ENCODE measurements at places on chromosomes 3 and 15. TPM values are rescaled to one million over a fixed set of nuclear protein-coding genes. Genes with fewer than 3 reads are reported as not detected.

Gene CNTN3
- 0.96 TPM for total RNA-seq

DNA sequence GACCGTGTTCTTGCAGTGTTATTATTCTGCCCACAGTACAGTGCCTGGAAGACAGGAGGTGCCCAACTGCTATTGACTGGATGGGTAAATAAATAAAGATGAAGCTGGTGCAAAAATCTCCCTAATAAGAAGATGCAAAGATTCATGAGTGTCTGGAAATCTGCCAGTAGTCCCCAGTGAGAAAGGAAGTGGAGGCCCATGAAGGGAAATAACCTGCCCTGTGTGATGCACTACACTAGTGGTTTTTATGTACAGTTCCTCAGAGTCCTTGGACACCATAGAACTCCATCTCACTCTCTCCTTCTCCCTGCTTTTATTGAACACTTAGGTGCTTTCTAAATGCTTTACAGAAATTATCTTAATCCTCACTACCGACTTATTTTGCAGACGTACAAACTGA, 8.3 kb upstream of the SUCLG2 start:
- no peak for DNase-seq

DNA sequence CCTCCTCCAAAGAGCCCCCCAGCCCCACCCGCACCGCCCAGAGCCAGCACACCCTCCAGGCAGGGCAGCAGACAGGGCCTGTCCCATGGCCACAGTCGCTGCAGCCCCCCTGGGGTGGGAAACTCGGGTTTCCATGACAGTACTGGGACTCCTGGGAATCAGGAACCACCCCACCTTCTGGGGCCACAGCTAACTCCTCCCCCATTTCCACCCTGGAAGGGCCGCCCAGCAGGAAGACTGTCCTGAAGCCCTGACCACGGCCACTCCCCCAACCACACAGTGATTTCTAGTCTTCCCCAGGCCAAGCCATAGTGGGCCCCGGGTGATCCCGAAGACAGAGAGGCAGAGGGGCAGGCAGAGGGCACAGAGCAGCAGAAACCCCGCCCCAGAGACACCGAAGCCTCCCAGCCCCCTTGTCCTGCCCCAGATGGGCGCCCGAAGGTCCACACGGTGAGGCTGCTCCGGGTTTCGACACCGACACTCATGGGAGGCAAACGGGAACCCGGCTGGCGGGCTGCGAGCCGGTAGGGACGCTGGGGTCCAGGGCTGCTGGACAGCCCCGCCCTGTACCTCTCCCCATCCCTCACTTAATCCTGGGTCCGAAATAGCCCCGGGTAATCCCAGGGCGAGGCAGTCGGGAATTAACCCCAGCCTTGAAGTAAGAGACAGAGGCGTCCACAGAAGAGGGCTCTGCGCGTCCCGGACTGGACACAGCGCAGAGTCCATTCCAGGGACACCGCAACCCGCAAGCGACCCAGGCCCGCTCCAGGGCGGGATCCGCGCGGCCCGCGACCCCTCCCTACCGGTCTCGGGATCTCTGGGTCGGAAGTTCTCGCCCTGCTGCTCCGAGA, 138.4 kb downstream of the NUP210 start:
- peak; percentile 20 for DNase-seq

DNA sequence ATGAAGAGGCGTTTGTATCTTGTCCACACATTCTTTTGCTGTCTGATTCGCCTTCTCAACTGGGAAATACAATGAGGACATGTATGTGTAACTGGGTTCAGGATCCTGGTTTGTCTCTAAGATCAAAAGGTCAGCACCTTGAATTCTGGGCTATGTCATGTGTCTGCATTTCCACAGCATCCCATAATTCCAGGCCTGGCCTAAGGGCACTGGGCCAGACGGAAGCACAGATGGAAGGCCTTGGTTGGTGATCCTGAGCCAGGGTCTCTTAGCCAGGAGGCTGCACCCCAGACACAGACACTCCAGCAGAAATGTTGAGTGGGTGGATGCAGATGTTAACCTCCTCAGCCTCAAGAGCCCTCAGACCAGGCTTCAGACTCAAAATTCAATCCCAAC, 23.7 kb upstream of the HERC1 start:
- no peak for DNase-seq

DNA sequence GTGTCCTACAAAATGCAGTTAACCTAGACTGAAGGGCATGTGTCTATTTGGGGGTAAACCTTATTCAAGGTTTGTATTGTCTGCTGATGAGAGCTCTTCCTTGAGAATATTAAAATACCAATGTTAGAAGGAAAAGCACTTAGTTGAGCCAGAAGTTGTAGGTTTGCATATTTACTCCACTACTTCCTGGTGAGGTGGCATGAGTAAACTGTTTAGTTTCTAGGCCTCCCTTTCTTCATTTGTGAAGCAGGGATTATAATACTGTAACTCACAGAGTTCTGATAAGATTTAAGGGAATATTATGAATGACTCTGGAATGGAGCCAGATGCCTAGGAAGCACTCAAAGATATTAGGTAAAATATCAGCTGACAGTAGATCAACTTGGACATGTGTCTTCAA, 46.7 kb downstream of the CD200R1L start:
- DNase-seq, result no peak

GRCh38 chr3:56702490-56703315, 19.6 kb upstream of the TASOR start:
- peak; percentile 81 for DNase-seq

Gene CPN2
- total RNA-seq, result not detected

Gene CCDC33
- total RNA-seq, result 3.4 TPM

Gene CKMT1A
- 3.6 TPM for total RNA-seq

DNA sequence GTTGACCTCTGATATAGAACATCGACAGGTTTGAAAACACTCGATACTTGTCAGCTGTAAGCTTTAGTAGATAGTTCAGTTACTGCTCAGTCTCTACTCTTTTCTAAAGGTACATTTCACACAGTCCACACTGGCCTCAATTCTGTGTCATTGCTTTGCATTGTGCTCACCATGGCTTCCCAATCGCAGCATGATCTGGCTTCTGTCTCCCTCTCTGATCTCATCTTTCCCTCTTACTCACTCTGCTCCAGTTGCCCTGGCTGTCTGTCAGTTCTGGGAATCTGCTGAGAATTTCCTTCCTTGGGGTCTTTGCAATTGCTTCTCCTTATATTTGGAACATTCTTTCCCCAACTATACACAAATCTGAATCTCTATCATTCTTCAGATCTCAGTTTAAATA, 80.6 kb downstream of the GTF2E1 start:
- no peak for DNase-seq

- peak; percentile 32 for DNase-seq
Observed at GRCh38 chr15:92393071-92393979, at the start of gene ST8SIA2. Gene ST8SIA2 (plus strand): TSS chr15:92393881. CDS start chr15:92394065, 184 bp downstream.

- no peak for DNase-seq
Observed at GRCh38 chr3:130640027-130640426, 106.6 kb downstream of the PIK3R4 start.

Gene APOD
- total RNA-seq, result not detected

Gene MASP1
- 7.2 TPM for total RNA-seq

DNA sequence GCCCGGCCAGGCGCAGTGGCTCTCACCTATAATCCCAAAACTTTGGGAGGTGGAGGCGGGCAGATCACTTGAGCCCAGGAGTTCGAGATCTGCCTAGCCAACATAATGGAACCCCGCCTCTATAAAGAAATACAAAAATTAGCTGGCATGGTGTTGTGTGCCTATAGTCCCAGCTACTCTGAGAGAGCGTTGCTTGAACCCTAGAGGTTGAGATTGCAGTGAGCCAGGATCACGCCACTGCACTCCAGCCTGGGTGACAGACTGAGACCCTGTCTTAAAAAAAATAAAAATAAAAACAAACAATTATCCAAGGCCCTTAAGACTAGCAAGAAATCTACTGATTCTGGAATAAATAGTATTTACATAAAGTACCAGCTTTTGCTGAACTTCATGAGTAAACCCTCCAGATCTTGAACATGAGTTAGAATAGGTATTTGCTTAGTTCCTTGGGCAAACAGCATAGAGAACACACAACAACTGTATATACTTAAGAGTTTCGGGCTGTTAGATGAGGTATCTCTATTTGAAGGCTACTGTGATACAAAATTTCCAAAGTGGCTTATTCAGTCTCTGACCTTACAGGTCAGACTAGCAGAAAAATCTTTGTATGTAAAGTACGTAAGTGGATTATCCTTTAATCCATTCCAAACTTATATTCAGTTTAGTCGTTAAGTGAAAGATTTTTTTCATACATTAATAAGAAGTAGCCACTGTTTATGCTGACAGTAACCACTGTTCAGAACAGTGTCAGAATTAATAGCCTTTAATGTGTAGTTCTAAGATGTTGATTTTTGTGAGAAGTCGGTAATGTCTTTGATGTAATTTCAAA, 171.1 kb upstream of the CGNL1 start:
- DNase-seq, result no peak

- no peak for DNase-seq
Observed at GRCh38 chr3:11907667-11908660, 61.3 kb upstream of the TAMM41 start.

- DNase-seq, result no peak
Observed at GRCh38 chr3:14396031-14396692, 6.2 kb upstream of the SLC6A6 start.

DNA sequence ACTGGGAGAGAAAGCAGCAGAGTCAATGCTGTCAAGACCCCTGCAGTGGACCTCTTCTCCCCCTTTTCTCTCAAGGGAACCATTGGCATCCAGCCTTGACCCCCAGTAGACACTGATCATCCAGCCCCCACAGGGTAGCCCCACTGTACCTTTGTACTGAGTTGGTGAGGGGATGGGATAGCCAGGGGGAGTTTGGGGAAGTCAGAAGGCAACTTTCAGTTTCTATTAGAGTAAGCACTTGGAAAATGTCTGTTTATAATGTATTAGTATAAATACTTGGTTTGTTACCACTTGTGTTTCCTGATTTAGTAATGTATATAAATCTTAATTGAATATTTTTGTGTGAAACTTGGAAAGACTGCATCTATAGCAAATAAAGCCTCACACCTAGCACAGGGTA, 25.0 kb downstream of the DAG1 start:
- DNase-seq, result no peak

Gene ADAMTS7
- total RNA-seq, result 2.4 TPM

GRCh38 chr3:183641882-183642281, 6.5 kb downstream of the KLHL24 start:
- DNase-seq, result no peak

Gene GP9
- 3.6 TPM for total RNA-seq

Gene MFAP1
- total RNA-seq, result 12.0 TPM

Gene THSD4
- 9.1 TPM for total RNA-seq

GRCh38 chr3:136093771-136094170, 102.4 kb downstream of the MSL2 start:
- no peak for DNase-seq

DNA sequence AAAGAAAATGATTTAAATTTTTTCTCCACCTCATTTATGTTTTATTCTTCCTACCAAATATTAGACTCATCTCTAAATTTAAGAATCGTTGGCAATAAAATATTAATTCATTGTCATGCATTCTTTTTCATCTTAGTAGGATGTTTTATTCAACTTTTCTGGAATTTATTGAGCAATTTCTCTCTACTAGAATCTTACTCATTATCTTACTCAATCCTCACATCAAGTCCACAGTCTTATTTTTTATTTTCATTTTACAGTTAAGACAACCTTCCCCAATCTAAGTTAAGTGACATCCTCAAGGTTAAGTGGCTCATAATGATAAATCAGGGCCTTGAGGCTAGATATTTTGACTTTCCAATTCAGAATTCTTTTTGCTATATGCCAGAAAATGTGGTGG, 15.9 kb upstream of the ALDH1A2 start:
- no peak for DNase-seq

- DNase-seq, result peak; percentile 7
Observed at GRCh38 chr3:181943285-181943684, 231.6 kb downstream of the SOX2 start.

GRCh38 chr3:149382101-149382467, 4.6 kb upstream of the TM4SF1 start:
- peak; percentile 67 for DNase-seq

Gene COPS2
- total RNA-seq, result 156 TPM

Gene APH1B
- 28.9 TPM for total RNA-seq

Gene CATSPER2
- total RNA-seq, result 6.3 TPM

Gene CSNK1G1
- total RNA-seq, result 23.6 TPM

Gene ARMC8
- total RNA-seq, result 81.1 TPM

DNA sequence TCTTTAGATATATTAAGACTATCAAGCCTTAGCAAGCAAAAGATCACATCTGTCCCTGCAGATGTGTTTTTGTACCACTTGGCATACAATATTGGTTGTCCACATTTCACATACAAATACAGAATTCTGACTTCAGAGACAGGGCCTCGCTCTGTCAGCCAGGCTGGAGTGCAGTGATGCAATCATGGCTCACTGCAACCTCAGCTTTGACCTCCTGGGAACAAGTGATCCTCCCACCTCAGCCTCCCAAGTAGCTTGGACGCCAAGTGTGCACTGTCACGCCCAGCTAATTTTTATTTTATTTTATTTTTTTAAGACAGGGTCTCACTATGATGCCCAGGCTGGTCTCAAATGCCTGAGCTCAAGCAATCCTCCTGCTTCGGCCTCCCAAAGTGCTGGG, 53.0 kb upstream of the ACTL6A start:
- DNase-seq, result no peak

- peak; percentile 76 for DNase-seq
Observed at GRCh38 chr15:99213187-99213811, 36.1 kb downstream of the TTC23 start.
